ENCODE measurements at places on chromosomes 1 and 21.

DNA sequence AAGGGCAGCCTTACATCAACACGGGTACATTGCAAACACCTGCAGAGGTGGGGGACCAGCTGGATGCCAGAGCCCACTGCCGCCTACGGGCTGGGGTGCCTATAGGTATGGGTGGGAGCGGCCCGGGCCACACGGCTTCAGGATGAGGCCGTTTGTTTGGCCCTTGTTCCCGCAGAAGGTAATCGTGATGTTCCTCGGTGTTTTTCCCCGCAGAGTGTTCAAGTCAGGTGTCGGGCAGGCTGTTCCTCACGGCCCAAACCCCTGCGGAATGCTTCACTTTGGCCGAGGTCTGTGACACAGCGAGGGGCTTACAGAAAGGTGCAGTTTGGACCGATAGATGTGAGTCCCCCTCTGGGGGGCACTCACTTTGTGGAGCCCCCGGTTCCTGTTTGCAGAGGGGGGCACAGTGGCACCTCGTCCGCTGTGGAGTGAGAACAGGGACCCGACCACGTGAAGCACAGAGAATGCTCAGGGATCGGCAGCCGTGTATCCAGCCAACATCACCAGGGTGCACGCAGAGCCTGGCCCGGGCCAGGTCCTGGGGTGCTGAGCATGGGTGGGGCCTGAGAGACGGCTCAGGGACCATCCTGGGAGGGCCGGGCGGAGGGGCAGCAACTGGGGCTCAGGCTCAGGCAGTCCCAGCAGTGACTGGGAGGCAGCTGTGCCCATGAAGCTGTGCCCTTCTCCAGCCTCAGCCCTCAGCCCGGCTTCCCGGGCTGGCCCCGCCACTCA lies 453 bp upstream of the TTLL10 start:
- no peak for DNase-seq

GRCh38 chr1:171350594-171350993 lies 36.6 kb downstream of the FMO4 start:
- DNase-seq, result no peak

DNA sequence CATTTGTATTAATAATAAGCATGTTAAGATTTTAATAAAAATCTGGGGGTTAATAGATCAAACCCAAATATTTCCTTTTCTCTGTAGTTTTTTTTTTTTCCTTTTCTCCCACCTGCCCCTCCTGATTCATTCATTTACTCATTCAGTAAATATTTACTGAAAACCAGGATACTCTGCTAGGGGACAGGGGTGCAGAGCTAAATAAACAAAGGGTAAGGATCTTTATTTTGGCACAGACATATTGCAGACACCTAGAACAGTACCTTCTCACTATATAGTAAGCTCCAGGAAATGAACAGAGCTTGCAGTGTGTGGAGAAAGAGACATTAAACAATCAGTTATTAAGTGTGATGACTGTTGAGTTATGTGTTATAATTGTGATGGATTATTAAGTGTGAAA lies 60.9 kb downstream of the AK5 start:
- DNase-seq, result no peak

- no peak for DNase-seq
Measured at GRCh38 chr21:43937051-43937832, 72.2 kb downstream of the AGPAT3 start.

- DNase-seq, result peak; percentile 83
Measured at GRCh38 chr1:150259758-150260669, 2.4 kb downstream of the CA14 start.

GRCh38 chr1:46581681-46582455 lies 22.2 kb downstream of the MKNK1 start:
- DNase-seq, result no peak

All from NCI-H2029 treated with DMSO at 0.1 percent for 48 hours (cell line).